Neural progenitor cell (in vitro differentiated cells): ENCODE measurements at places on chromosomes 12 and 14.
A peak's percentile ranks its signal among the peaks of the same experiment; 100 is the strongest.

DNA sequence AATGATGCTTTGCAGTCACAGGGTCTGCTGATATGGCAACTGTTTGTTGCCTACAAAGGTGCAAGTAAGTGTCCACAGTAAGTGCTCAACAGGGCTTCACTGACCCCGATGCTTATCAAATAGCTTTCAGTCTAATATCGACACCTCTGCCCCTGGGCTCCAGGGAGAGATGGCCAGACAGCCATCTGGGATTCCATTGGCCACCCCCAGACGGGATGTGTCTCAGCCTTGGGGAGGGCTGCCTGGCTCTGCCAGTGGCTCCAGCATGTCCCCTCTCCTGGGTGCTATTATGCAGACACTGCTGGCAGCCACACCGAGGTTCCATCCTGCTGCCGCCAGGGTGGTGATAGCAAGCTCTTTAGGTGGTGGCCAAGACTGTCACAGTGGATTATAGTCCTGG, 57.4 kb downstream of the DGLUCY start:
- no peak for DNase-seq

- DNase-seq: no peak
Observed at GRCh38 chr12:62736596-62736995, 198.4 kb downstream of the PPM1H start.

DNA sequence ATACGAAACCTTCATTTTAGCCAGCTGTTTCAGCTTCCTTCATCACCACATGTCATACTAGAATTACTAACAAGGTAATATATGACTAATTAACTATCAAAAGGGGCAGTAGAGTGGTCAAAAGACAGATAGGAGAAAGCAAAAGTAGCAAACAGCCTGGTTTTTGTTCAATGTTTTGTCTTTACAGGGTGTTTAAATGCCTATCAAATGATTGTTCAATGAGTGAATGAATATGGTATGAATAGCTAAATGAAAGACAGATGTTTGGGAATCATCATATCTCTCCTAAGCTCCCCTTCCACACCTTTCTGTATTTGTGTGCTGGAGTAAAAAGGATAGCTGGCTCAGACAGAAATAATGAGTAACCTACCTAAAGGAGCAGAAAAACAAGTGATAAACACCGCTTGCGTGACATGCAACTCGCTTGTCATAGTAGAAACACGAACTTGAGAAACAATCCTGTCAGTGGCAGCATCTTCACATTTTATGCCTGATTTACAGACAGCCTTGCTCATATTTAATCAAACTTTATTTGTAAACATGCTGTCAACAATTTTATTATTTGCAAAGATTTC, 34.2 kb downstream of the ABCC9 start:
- DNase-seq: no peak

GRCh38 chr14:64649383-64649998, 54.7 kb upstream of the PLEKHG3 start:
- DNase-seq: no peak

DNA sequence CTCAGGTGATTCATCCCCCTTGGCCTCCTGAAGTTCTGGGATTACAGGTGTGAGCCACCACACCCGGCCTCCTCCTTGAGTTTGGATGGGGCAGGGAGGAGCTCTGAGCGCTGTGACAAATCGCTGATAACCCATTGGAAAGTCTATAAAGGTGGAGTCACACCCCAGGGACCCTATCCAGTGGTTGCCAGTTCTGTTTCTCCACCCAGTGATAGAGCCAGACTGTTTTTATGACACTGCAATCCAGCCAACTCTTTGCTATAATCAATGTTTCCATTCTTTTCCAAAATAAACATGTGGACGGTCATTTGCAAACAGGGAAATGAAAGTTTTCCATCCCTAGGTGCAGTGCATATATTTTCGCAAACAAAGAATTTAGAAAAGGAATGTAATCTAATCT, 142.0 kb upstream of the PELI2 start:
- no peak for DNase-seq

DNA sequence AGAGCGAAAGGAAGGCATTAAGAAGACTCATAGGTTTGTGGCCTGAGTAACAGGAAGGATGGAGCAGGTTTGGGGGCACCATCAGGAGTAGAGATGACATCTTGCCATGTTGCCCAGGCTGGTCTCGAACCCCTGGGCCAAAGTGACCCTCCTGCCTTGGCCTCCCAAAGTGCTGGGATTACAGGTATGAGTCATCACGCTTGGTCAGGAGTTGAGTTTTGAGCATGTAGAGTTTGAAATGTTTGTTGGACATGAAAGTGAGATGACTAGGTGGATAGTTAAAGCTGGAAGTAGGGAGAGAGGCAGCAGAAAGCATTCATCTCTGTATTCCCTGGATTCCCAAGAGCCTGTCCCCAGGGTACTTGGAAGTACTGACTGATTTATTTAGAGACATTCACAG, 112.6 kb downstream of the ERC1 start:
- no peak for DNase-seq

DNA sequence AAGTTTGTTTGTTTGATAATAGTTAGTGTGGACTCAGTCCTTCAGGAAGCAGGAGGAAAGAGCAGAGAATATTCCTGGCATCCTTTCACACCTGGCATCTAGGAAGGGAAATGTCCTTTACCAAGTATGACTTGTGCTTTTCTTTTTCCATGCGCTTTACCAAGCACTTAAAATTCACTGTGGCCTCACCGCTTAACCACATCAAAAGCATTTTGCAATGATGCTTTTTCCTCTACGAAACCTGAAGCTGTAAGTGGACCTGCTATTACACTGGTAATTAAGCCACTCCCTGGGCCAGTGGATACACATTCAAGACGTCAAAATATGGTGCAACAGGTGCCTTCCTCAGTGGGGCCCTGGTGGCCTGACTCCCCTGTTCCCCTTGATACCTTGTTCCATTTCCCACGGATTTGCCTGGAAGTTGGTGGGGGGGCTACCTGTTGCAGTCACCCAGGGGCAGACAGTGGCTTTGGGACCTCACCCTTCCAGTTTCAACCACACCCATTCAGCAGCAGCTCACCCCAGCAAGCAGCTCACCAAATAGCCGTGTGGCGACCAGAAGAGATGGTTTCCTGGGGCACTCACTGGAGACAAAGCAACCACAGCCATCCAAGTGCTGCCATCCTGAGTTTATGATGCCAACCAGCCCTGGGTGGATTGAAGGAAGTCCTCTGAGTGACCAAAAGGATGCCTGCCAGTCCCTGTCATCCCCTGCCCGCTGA, 14.2 kb upstream of the FZD10 start:
- no peak for DNase-seq

DNA sequence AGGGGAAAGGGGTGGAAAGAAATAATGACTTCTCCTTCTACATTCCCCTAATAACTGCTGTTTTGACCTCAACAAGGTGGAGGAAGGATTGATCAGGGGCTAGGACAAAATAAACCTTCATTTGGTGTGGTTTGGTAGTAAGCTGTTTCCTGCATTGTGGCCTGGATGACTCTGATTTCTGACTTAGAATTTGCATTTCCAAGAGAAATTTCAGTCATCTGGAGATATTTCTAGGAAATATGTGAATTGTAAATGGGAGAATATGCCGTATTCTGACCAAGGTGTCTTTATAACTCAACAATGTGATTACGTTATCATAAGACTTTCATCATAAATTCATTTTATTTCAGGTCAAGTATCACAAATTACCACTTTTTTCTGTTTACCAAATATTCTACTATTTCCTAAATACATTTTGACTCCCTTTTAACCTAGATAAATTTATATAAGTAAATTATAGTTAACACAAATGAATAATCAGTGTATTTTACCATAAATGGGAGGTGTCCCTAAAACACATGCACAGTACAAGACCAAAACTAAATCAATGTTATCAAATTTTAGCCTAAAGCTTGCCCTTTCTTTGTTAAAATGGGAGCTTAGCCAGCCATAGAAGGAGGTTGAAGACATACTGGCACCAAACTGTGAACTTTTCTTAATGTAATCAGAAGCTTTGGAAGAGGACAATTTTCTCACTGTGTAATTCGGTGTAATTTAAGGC, 828.8 kb downstream of the TMTC2 start:
- DNase-seq: no peak

- no peak for DNase-seq
Observed at GRCh38 chr12:122596838-122597237, 69.8 kb downstream of the KNTC1 start.

- no peak for DNase-seq
Observed at GRCh38 chr14:90321891-90322290, 9.8 kb downstream of the NRDE2 start.

GRCh38 chr12:107525063-107525718, 160.4 kb upstream of the PWP1 start:
- no peak for DNase-seq

DNA sequence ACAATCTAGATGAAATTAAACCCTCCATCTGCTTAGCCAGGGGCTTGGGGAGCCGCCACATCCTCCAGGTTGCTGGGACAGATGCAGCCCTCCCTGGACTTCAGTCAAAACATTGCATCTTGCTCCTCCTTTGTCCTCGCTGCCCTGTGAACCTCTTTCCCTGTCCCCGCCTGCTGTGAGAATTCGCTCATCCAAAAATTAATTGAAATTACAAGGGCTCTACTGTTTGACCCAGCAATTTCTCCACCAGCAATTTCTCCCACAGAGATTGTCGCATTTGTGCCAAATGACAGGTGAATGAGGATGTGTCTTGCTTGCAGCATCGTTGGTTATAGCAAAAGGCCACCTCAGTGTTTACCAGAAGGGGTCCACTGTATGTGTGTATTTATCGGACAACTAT, 5.0 kb upstream of the POP5 start:
- DNase-seq: peak; percentile 45

DNA sequence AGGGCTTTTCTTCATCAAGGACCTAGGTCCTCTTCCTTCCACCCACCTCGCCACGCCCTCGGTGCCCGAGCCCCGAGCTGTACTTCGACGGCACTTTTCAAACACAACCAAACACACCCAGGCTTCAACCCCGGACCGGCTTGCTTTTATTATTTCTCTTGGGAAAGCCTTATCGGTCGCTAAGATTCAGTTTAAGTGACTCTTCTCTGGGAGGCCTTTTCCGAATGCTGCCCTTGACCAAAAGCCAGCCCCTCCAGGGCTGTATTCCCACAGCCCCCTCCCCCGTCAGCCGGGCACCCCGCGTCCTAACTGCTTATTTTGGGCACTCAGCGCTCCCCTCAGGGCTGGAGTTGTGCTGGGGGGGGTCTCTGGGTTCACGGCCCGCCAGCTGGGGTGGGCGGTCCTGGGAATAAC, 644 bp upstream of the PPP4R4 start:
- DNase-seq: no peak

DNA sequence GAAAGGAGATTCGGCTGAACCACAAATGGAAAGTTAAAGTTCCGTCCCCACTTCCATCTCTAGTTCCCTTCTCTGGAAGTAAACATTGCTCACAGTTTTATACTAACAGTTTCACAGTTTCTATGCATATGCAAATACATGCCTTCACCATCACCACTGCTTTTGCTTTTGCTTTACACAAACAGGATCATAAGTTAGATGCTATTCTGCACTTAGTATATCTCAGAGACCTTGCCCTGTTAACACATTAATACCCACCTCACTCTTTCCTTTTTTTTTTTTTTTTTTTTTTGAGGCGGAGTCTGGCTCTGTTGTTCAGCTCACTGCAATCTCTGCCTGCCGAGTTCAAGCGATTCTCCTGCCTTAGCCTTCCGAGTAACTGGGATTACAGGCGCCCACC, 890 bp downstream of the TEP1 start:
- no peak for DNase-seq
